M059J (cell line): ENCODE measurements at places on chromosomes 3 and 15.
A peak's percentile ranks its signal among the peaks of the same experiment; 100 is the strongest.

DNA sequence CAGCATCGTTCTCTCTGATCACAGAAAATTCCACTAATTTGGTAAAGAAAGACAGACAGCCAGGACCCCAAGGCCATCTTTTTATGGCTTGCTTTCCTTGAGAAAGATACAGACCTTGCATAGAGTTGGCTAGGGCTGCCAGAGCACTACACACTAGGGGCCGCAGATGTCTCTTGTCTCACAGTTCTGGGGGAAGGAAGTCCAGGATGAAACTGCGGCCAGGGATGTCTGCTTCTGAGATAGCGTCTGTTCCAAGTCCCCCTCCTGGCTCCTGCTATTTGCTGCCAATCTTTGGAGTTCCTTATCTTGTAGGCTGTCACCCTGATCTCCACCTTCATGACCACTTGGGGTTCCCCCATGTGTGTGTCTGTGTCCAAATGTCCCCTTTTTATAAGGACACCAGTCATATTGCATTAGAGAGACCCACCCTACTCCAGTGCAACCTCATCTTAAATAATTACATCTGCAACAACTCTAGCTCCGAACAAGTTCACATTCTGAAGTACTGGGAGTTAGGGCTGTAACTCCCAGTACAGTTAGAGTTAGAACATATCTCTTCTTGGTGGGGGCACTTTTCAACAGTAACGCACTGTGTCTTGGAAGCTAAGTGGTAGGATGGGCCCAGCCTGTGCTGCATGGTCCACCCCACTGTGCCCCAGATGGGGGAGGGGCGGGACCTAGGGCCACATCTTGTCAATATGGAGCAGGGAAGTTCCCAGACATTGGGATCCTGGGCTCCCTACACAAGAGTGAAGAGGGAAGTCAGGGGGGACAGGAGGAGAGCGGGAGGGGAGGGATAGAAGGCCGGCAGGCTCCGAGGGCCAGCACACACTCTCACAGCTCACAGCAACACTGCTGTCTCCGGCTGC, 42.2 kb downstream of the KLF15 start:
- no peak for DNase-seq

DNA sequence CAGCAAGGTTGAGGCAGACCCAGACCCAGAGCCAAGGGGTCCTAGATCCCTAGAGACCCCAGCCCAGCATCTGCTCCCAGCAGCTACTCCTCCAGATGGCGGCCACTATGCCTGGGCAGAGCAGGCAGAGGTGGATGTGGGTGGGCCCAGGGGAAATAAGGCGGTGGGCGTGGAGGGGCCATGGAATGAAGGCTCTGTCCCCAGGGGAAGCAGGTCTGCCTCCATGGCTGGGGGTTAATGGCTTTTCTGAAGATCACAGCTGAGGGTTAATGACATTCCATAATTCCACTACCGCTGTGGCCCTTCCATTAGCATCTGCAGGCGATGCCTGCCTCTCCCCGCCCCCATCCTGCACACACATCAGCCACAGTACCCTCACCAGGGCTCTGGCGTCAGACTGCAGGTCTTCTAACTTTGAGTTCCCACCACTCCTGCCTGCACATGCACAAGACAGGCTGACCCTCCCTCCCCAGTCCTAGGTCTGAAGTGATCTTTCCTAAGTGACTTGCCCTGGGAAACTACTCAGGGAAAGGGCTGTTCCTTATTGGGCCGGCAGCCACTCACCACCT, 41.2 kb downstream of the CCDC33 start:
- DNase-seq = no peak

DNA sequence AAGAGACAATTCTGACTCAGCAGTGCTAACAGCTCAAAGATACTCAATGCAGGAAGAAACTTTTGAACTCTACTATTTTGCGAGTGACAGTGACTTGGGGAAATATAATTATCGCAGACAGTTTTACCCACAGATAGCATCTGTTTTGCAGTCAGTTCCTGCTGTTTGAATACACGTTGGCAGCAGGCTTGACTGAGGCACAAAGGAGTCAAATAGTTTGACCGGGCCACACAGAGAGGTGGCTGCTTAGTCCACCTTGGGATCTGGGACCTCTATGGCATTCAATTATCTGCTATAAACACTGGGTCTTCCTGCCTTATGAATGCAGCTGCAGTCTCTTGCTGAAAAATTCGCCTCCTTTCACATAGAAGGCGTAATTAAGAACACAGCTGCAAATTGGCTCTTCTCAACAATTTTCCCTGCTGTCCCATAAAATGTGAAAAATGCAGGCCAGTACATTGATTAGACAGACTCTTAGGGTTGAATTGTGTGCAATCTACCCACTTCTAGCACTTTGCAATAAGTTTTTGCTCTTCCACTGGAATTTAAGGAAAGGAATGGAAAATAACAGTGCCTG, 56.5 kb downstream of the OTOL1 start:
- no peak for DNase-seq

DNA sequence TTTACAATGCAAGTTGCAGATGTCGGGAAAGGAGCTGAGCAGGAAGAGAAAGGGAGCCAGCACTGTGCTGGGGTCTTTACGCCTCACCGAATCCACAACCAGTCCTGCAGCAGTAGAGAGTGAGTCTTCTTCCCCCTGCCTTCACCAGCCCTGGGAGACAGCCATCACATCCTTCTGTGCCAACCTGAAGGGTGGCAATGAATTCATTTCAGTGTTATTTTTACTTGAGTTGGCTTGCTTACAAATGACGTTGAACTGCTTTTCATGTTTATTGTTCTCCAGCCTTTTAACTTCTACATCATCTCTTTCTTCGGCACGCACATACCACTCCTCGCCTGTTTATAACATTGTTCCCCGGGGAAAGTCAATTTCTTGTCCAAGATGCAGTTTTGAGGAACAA, 77.1 kb downstream of the TRIM42 start:
- no peak for DNase-seq

GRCh38 chr15:63483521-63484371, 20.6 kb upstream of the USP3 start:
- DNase-seq = no peak

- no peak for DNase-seq
Observed at GRCh38 chr3:112747624-112748023, 99.0 kb downstream of the CD200R1L start.

GRCh38 chr3:62607287-62608029, 234.1 kb upstream of the FEZF2 start:
- peak; percentile 91 for DNase-seq

DNA sequence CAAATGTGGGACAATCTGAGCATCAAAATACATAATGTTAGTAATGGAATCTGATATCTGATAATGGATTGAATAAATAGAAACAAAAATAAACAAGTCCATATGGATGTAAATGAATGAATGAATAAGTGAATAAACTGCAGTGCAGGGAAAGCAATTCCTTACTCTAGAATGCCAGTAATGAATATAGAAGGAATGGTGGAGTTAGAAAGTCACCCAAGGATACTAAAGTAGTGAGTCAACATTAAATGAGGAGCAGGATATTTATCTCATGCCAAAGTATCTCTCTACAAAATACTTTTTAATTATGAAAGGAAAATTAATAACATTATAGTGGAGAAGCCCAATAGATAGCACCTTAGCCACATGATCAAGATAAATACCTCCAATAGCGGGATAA, 300.3 kb downstream of the FEZF2 start:
- DNase-seq = no peak

DNA sequence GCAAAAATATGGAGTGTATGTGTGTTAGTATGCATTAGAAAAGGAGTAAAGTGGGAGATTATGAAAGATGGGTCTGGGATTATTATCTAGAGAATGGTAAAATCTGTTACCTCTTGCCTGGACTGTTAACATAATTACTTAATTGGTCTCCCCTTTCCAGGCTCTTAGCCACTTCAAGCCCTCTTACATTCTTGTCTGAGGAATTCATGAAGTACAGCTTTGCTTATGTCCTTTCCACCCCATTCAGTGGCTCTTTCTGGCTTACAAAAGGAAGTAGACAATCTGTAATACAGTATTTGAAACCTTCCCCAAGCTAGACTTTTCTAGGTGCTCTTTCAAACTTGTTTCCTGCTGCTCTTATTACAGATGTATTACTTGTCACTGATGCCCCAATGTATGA, 129.8 kb downstream of the MBNL1 start:
- DNase-seq = peak; percentile 45

DNA sequence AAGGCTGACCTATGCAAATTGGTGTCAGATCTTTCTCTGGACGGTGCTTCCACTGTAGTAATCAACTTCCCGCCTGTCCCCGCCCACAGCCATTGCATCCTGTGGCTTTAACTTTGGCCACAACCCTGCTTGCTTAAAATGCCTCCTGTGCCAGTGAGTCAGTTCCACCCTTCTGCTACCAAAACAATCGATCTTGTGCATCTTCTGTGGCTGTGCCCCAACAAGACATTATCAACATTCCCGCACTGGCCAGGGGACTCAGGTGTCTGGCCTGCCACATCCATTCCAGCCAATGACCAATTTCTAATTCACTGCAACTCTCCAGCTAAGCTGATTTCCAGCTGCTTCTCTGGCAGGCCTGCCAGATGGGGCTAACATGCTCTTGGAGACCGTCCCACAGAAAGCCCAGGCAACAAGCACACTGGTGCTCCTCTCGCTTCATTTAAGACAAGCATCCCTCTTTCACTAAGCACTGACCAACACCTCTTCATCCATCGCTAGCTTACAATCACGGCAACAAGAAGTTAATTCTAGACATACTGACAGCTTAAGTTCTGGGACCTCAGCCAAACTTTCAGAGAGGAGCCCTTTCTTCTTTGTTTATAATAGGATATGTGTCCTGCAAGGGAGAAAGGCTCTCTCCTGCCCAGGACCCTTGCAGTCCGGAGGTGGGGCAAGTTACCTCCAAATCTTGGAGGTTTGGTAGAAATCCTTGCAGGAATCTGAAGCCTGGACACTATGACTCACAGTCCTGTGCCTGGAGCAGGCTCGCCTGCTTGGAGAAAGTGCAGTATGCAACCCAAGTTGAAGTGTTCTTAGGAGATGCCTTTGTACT, 6.7 kb downstream of the CA12 start:
- peak; percentile 83 for DNase-seq

- DNase-seq = no peak
Observed at GRCh38 chr3:120446891-120447668, 3.7 kb downstream of the FSTL1 start.

GRCh38 chr15:60534546-60534945, 55.6 kb upstream of the ICE2 start:
- DNase-seq = no peak

GRCh38 chr15:60652870-60653269, 173.9 kb upstream of the ICE2 start:
- DNase-seq = no peak

- peak; percentile 82 for DNase-seq
Observed at GRCh38 chr15:66565741-66566144, at the start of gene LCTL. LCTL (minus strand) TSS chr15:66565998; CDS start chr15:66565365, 633 bp downstream.

- peak; percentile 71 for DNase-seq
Observed at GRCh38 chr3:14289590-14290461, 111.2 kb downstream of the LSM3 start.

GRCh38 chr3:118909763-118910162, 124.9 kb downstream of the IGSF11 start:
- DNase-seq = no peak

- DNase-seq = no peak
Observed at GRCh38 chr15:64622410-64623260, 152.8 kb downstream of the RBPMS2 start.

DNA sequence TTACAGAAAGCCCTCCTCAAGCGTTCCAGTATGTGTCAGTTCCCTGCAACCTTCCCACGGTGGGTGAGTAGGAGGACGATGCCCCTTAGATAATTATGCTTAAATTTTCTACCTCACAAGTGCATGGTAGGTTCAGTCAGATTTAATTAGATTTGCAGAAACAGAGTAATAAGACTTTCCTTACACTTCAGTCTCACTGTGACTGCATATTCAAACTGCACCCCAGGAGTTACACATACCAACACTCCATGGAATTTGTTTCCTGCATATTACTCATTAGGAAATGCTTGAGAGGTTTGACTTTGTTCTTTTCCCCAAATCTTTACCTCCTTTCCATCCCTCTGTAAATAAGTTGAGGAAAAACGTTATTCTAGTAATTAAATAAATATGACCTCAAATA, 108.8 kb downstream of the ARRDC4 start:
- DNase-seq = peak; percentile 30

GRCh38 chr15:70302360-70302759, 204.6 kb upstream of the TLE3 start:
- DNase-seq = no peak

DNA sequence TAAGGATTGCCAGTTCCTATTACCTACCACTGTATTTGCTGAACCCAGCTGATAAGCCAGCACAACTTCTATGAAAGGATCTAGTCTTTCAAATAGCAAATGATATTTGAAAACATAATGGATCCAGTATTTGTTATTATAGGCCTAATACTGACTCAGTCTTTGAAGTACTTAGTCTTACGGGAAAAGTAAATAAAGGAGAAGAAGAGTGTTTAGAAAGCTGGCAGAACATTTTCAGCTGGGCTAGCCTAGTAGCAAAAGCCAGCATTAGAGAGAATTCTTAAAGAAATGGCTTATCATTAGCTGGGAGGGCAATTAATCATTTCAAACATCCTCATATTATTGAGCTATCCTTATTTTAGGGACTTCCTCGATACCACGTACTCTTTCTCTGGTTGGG, 101.4 kb upstream of the GOLIM4 start:
- DNase-seq = no peak

DNA sequence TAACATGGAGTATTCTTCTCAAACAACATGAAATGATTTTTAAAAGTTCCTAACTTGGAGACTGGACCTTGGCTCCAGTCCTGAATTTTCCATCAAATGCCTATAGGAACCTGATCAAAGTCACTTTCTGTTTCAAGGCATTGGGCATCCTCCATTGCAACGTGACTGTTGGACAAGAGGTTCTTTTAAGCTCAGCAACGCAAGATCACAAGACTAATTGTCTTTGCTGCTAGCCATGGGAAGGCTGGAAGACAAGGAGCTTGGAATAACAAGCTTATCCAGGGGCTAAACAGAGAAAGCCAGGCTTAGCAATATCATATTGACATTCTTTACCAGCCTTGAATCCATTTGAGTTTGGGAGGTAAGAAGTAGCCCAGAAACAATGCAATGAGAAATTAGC, 48.3 kb downstream of the SST start:
- no peak for DNase-seq

GRCh38 chr15:25501828-25502446, 63.1 kb upstream of the UBE3A start:
- peak; percentile 14 for DNase-seq
